Cortex of kidney (tissue), 1 donor: ENCODE measurements at places on chromosomes 16 and 17.

DNA sequence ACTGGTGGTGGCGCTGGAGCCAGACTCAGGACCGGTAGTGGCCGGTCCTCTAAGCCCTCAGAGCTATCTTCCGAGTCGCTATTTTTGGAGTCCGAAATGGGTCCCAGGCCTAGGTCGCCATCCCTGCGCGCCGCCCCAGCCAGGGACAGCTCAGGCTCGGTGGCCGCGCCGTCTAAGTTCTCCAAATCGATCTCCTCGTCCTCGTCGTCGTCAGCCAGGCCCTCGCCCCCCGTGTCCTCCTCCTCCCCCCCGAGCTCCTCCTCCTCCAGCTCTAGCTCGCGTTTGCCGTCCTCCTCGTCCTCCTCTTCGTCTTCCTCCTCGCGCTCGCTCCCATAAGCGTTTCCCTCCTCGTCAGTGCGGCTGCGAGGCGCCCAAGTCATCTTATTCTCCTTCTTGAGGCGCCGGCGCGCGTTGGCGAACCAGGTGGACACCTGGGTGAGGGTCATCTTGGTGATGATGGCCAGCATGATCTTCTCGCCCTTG, 1.6 kb downstream of the IRX3 start:
- DNase-seq, result no peak

GRCh38 chr16:48022496-48022895, 133.3 kb downstream of the ABCC12 start:
- DNase-seq, result no peak

DNA sequence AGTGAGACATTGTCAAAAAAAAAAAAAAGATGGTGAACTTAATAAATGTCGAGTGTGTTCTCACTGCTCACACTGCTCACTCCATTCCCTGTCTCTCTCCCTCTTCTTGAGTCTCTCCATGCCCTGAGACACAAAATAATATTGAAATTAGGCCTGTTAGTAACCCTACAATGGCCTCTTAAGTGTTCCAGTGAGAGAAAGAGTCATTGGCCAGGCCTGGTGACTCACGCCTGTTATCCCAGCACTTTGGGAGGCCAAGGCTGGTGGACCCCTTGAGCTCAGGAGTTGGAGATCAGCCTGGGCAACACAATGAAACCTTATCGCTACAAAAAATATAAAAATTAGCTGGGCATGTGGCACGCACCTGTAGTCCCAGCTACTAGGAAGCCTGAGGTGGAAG, 16.2 kb upstream of the CSF3 start:
- DNase-seq, result no peak

DNA sequence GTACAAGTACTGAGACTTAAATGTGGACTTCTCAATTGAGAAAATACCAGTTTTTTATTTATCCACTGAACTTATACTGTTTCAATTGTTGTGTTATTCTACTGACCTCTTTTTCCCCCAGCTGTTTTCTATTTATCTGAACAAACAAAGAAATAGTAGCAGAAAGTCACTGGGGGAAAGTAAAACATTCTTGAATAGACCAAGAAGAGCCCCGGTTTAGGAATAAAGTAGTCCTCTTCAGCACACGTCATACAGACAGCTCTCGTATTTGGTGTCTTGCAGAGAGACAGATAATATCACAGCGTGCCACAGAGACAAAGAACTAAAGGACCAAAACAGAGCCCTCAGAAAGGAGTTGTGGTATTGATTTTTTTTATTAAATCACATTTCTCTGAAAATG, 1159.1 kb upstream of the CDH8 start:
- no peak for DNase-seq

DNA sequence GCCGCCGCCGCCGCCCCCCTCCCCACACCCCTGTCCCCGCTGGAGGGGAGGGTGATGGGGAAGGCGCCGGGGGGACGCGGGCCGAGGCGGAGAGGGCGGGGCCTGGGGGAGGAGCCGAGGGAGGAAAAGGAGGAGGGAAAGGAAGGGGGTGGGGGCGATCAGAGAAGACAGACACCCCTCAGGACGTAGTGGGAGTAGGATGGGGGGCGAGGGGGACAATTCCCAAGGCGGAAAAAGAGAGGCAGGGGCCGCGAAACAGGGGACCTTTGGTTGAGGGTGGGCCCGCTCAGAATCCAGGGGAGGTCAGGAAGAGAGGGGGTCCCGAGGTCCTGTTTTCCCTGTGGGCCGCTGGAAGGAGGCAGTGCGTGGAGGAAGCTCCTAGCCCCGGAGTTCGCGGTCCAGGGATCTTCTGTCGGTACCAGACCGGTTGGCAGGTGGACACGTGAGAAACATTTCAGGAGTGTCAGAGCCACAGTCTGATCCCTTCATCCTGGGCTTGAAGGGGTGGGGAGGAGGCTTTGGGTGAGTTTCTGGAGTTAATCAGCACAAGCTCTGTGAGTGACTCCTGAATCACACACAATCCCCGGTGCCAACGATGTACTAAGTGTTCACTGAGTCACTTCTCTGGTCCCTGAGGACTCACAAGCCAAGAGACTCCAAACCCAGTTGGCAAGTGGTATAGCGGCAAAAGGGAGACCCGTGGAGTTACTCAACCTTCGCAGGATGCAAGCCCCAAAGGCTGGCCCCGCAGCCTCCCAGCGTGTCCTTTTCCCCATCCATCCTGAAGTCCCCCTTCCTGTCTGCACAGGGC, at the start of gene XYLT1:
XYLT1 (minus strand) TSS at position 53 of the 811 bp plus-strand sequence. CDS start 164 bp downstream, outside the sequence.
- no peak for DNase-seq

DNA sequence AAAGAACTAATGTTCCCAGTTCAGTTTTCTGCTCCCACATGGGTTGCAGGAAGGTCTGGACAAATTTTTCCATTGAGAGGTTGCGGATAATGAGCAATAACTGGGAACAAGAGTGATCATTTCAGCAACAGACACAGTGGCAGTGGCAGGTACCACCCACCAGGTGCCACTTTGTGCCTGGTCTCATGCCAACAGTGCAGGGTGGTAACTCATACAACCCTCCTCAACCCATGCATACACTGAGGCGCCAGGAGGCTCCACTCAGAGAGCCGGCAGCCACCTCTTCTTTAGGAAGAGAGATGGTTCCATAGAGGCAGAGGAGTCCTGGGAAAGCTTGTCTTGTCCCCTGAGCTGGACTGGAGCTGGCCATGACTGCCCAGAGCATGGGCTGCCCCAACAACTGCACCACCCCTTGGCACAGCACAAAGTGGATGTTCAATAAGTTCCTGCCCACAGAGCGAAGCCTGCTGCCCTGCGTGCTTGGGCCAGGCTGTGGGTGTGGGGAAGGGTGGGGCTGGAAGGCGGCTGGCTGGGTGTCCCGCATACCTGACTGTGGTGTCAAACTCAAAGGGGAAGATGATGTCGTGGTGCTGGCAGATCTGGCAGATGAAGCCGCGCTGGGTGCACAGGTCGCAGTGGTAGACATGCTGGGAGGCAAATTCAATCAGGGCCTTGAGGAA, 6.4 kb upstream of the ARHGAP27 start:
- no peak for DNase-seq

- no peak for DNase-seq
Observed at GRCh38 chr16:31696968-31697743, 169.5 kb downstream of the AHSP start.

DNA sequence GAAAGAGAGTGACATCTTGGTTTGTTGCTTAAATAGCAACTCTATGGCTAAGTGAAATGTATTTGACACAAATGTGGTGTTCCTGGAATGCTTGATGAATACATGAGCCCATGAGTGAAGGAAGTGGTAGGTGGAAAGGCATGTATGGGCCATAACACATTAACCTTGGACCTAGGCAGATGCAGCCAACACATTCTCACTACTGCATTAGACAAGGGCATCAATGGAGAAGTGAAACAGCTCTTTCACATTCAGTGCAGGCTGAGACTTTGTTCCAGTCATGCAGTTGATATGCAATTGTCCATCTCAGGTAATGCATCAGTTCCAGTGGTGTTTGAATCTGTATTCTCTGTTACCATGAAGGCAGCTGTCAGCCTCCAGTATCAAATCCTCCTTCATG, 133.6 kb downstream of the HS3ST3B1 start:
- DNase-seq, result no peak

- no peak for DNase-seq
Observed at GRCh38 chr16:54208237-54208636, 78.3 kb downstream of the IRX3 start.

- no peak for DNase-seq
Observed at GRCh38 chr16:50515218-50515617, 33.0 kb upstream of the NKD1 start.

GRCh38 chr17:66915204-66915611, 49.3 kb upstream of the CACNG4 start:
- no peak for DNase-seq

DNA sequence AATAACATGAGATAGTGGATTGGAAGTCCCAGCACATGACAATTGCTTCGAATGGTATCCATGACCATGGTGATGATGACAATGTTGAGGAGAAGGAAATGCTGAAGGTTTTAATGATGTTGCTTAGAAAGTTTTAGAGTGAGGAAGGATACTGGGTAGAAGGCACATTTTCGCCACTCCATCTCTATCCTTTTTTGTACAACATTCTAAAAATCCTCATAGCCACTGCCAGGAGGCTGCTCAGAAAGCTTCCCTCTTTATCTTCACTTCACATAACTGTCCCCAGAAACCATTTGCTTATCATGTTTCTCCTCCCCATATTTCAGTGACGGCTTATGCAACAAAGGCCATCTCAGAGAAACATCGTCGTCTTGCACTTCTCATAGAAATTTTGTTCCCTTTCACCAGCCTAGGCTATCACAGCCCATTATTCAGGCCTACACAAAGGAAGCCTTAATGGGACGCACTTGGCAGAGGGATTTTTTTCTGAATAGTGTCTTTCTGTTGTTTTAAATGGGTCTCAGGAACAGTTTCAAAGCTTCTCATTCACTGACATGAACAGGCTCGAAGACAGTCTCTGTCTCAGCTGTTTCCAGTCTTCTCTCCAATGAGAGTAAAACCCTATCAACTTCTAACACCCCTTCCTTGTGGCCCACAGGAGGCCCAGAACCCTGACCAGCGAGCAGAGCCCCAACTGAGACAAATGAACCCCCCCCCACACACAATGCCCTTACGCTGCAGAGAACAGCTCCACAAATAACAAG, 506.7 kb downstream of the HAPSTR1 start:
- no peak for DNase-seq

DNA sequence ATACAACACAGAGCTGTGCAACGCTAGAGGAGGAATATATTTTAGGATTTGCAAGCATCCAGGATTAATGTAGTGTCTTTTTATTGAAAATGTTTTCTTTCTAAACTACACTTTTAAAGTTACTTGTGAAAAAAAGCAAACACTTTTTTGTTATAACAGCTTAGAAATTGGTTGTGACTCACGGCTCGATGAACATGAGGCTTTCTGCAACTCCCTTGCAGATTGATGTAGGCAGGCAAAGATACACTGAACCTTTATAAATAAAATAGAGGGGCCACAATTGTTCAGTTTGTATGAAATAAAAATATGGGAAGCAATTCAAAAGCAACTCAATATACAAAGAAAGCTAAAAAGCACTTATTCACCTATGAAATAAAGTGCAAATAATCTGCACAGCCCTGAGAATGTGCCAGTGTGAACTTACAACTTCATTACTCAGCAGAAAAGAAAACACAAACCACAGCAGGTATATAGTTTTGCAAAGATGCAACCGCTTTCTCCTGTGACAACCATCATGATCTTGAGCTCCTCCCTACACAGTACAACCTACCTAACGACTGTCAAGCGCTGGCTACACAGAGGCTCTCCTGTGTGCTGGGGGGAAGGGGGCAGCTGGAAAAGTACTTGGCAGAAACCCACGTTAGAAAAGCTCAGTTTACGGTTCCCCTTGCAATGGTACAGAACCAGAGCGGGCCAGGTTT, 948 bp downstream of the LUC7L start:
- DNase-seq, result no peak

DNA sequence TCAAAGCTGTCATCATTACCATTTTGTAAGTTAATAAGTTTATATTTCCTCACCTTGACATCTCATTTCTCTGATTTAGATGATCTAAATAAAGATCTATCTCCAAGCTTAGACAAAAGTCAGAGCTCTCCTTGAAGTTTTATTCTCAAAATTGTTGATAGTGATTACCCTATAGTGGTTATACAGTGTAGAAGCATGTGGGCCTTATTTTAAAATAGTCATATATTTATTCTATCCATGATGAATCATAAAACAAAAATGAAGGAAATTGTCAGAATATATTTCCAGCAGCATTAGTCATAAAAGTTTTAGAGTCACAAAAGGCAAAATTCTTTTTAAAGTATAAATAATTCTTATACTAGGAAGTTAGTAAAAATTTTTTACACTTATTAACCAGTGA, 49.0 kb downstream of the RHOT1 start:
- DNase-seq, result no peak

GRCh38 chr17:80605326-80606066, 60.9 kb downstream of the RPTOR start:
- DNase-seq, result no peak

- DNase-seq, result no peak
Observed at GRCh38 chr16:31253642-31254045, 6.1 kb upstream of the ITGAM start.

DNA sequence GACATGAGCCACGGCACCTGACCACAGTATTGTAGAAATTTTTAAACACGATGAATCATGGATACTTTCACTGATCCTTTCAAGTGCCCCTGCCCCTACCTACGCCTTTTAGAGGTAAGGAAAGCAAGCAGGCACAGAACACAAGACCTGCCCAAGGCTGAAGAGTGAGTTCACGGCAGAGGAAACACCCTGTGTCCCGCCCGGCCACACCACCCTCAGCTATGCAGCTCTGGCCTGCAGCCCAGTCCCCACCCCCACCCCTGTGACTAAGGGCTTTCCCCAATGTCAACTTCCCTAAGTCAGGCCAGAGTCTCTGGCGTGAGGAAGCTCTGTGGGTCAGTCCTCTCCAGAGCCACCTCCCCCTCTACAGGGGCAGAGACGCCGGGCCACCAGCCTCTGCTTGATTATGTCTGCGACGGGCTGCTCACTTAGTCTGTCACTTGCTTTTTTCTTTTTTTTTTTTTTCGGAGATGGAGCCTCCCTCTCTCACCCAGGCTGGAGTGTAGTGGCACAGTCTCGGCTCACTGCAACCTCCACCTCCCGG, 8.4 kb downstream of the SLC16A5 start:
- DNase-seq, result no peak

- no peak for DNase-seq
Observed at GRCh38 chr16:68421076-68421475, 27.2 kb downstream of the SMPD3 start.

GRCh38 chr17:70859829-70860228, 690.5 kb downstream of the KCNJ2 start:
- no peak for DNase-seq

GRCh38 chr16:84467256-84467655, 37.2 kb downstream of the MEAK7 start:
- no peak for DNase-seq

GRCh38 chr17:75812096-75813013, 27.7 kb downstream of the UNK start:
- DNase-seq, result no peak
